ENCODE measurements at places on chromosomes 5 and 9.

- DNase-seq: no peak
These were observed 142.3 kb upstream of the ANKH start for GRCh38 chr5:15013654-15014463.

GRCh38 chr5:132101385-132101880 is 27.8 kb downstream of the CSF2 start:
- no peak for DNase-seq

GRCh38 chr9:120252248-120252647 is 327.7 kb downstream of the CDK5RAP2 start:
- DNase-seq: no peak

DNA sequence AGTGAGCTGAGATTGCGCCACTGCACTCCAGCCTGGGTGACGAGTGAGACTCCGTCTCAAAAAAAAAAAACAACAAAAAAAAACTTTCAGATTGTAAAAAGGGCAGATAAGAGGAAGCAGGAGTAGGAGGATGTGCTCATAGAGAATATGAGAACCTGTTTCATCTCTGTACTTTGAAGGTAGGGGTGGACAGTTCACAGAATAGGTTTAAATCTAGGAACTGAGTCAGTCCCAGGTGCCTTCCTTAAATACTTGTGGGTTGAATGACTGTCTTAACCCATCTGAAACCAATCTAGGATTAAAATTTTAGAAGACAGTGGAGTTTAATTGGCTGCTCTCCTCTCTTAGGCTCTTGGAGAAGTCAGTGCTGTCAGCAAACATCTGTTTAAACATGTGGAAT is 12.4 kb downstream of the POLK start:
- no peak for DNase-seq

GRCh38 chr5:54821445-54822323 is 163.7 kb downstream of the ESM1 start:
- DNase-seq: no peak

DNA sequence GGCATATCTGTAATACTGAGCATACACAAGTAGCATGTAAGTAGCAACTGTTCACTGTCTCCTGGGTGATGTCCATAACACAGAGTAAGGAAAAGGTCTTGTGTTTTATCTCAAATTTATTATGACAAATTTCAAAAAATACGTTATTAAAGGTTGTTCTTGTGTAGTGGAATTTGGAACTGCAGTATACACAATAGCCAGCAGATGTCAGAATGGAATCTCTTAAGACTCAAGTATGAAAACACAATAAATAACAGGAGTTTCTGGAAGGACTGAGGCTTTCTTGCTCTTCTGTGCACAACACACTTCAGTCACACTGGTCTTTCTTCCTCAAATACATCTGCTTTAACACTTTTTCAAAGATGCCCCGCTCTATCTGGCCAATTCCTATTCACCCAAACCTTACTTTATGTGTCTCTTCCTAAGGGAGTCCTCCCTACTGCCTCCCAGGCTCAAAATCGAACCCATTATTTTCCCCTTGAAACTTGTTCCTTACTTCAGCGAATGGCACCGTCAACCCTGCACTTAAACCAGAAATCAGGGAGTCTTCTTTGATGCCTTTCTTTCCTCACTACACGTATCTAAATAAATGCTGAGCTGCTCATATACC is 6.5 kb upstream of the FBXO10 start:
- DNase-seq: no peak

- DNase-seq: no peak
These were observed 116.9 kb upstream of the ARRDC3 start for GRCh38 chr5:91499943-91500531.

DNA sequence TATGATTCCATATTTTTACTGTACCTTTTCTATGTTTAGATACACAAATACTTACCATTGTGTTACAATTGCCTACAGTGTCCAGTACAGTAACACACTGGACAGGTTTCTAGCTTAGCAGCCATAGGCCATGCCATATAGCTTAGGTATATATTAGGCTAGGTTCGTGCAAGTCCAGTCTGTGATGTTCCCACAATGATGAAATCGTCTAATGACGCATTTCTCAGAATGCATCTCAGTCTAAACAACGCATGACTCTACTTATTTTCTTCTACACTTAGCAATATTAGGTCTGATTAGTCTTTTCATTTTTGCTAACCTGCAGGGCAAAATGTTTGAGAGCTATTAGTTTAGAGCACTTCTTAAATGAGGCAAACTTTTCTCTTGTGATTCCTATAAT is 22.7 kb downstream of the OR2S2 start:
- DNase-seq: no peak

GRCh38 chr9:104276709-104277245 is 182.7 kb downstream of the SMC2 start:
- no peak for DNase-seq
